ENCODE measurements at places on chromosomes 1 and 21.

DNA sequence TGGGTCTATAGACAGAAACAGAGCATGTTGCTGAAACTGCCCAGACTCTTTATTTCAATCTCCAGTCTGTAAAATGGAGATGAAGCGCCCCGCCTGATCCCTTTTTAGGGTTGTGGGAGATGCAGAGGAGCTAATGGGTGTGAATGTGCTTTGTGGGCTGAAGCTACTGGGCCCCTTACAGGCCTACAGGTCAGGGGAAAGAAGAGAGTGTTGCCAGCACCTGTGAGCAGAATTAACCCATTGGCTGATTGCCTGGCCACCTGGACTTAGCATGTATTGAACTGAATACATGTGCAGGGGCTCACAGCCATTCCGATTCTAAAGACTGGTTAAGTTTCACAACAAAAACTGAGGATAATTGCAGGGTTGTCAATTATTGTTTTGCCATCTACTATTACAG is 13.9 kb upstream of the ATF3 start:
- no peak for DNase-seq

DNA sequence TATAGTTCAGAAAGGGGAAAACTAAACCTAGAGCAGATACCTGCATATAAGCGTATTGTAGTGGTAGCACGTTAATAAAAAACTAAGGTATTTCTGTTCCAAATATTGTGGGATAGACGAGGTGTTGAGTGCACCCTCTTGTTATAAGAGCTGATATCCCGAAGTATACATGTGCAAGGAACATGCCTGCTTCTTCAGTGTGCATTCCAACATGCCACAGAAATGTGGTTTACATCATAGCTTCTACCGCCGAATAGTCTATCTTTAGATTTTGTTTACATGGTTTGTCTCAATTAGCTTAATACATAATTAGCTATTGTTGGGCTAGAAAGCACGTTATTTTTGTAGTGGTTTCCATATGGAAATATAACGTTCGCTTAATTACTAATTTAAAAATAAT is 2.2 kb downstream of the CHRM3 start:
- no peak for DNase-seq

DNA sequence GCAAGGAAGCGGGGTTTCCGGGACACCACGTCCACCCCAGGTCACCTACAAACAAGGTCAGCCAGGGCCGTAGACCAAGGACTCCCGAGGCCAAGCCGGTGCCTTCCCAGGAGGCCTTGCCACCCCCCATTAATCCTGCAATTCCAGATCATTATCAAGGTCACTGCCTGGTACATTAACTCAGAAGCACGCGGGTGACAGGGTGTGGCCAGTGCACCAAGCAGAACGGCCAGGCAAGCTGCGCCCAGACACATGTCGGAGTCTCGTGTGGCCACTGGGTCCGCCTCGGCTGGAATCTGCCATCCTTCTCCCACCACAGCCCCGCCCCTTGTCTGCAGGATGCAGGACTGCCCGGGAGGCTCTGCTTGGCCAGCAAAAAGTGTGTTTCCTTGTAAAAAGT is 144.7 kb downstream of the PRDM16 start:
- DNase-seq, result no peak

- no peak for DNase-seq
Observed at GRCh38 chr1:27391511-27392095, 819 bp upstream of the GPR3 start.

DNA sequence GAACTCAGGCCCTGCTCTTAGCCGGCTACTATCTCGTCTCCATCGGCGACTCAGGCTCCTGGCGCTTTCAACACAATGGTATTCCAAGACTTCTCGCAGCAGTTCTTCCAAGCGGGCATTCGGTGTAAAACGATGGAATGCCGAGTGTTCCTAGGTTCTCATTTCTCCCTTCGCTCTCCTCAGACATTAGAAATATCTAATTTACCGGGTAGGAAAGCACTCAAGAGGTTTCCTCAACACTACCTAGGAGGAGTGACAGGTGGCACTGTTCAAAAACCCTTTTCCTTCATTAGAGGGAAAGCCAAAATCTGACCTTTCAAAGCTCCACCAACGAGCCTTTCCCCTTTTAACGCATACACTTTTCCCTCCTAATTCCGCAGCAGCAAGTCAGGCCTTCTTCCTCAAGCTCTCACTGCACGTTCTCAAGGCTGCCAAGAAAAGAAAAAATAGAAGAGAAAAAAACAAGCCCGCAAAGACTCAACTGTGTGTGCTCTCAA is 601 bp downstream of the UBE2G2 start:
- DNase-seq, result no peak

DNA sequence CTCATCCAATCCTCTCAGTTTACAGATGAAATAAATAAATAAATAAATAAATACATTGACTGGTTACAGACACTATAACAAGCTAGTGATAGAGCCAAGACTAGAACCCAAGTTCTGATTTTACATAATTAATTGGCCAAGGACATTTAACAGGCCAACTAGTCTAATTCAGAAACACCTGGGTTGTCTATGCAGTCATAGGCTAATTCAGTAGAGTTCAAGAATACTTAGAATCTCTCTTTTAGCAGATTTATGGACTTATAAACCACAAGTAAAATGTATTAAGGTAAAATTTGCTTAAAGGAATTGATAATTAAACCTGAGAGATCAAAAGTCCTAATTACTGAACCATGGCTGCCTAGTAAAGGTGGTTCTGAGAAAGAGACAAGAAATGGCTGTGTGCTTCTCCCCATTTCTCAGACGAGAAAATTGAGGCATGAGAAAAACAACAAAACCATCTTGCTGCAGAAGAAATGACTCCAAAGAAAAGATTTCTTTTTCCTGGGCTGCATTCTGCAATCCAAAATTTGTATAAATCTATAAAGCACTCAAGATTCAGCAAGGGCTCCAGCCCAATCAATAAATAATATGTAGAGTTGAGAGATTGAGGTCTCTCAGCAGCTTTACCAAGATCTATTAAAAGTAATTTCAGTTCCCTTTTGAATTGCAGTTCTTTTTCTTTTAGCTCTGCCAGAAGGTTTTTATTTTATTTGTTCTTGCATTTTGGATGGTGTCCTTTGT is 98.3 kb downstream of the DUSP10 start:
- no peak for DNase-seq

GRCh38 chr1:28050776-28051175 is 37.6 kb downstream of the EYA3 start:
- DNase-seq, result no peak

- no peak for DNase-seq
Observed at GRCh38 chr1:99627615-99628014, 18.3 kb upstream of the PALMD start.

- peak; percentile 32 for DNase-seq
Observed at GRCh38 chr1:206736878-206737728, 33.5 kb upstream of the IL19 start.

GRCh38 chr1:12433323-12434053 is 184.5 kb downstream of the DHRS3 start:
- DNase-seq, result no peak

DNA sequence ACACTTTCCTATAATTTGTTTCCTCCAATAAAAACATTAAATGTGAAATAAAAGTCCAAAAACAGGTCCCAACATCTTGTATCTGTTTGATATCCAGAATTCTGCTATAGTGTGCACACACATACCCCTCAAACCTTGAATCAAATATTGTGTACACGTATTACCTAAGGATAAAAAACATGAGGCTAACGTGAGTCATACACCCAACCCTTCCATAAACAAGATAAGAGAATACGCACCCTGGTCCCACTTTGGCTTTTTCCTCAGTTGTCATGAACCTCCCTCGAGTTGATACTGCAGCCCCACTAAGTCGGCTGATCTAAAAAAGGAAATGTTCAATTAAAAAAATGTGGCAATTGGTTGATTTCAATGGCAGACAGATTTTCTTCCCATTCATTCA is 5.2 kb downstream of the KHDC4 start:
- DNase-seq, result no peak

GRCh38 chr1:163013826-163014600 is 55.1 kb upstream of the RGS4 start:
- DNase-seq, result no peak

- DNase-seq, result no peak
Observed at GRCh38 chr21:32521736-32522355, 63.5 kb downstream of the TCP10L start.

DNA sequence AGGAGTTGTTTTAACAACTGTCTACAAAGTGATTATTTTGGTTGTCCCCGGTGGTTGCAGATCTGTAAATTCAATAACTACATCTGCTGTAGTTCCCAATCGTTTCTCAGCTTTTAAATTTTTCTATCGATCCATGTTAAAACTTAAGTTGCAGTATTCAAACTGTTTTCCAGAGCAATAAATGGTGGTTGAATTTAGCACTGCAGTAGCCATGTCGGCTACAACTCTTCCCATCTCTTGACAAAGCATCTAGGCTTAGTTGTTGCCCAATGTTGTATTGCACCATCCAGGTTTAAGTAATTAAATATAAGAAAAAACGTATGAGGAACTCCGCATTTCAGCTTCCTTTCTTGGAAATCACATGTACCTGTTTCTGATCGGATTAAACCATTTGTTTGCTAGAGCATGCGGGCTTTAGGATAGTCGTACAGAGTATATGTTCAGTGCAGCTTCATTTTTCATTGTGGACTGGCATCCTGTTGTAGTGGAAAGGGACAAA is 996 bp downstream of the CNIH4 start:
- no peak for DNase-seq

GRCh38 chr1:115879977-115880376 is 39.1 kb upstream of the NHLH2 start:
- DNase-seq, result no peak

DNA sequence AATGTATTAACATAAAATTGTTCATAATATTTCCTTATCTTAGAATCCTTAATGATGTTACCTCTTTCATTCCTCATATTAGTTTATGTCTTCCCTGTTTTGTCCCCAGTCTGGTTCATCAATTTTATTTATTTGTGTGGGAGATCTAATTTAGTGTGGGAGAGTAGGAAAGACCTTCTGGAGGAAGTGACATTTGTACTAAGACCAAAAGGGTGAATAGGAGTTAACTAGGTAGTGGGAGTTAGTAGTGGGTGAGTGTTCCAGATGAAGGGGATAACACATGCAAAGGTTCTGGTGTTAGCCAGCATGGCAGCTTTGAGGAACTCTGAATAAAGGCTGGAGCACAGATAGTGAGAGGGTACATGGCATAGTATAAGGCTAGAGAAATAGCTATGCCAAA is 21.4 kb downstream of the RASAL2 start:
- DNase-seq, result no peak

DNA sequence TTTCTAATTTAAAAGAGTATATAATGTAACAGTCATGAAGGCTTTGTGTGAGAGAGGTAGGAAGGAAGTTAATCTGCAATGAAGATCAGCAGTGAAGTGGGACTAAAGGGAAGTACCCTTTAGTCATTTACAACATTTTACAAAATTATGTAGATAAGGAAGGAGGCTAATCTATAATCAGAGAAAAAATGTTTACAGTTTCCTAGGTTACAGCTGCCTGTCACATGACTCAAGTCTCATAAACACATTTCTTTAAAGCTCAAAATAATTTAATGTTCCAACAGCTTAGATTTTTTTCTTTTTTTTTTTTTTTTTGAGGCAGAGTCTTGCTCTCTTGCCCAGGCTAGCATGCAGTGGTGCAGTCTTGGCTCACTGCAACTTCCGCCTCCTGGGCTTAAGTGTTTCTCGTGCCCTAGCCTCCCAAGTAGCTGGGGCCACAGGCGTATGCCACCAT is 26.2 kb upstream of the CAP1 start:
- no peak for DNase-seq

DNA sequence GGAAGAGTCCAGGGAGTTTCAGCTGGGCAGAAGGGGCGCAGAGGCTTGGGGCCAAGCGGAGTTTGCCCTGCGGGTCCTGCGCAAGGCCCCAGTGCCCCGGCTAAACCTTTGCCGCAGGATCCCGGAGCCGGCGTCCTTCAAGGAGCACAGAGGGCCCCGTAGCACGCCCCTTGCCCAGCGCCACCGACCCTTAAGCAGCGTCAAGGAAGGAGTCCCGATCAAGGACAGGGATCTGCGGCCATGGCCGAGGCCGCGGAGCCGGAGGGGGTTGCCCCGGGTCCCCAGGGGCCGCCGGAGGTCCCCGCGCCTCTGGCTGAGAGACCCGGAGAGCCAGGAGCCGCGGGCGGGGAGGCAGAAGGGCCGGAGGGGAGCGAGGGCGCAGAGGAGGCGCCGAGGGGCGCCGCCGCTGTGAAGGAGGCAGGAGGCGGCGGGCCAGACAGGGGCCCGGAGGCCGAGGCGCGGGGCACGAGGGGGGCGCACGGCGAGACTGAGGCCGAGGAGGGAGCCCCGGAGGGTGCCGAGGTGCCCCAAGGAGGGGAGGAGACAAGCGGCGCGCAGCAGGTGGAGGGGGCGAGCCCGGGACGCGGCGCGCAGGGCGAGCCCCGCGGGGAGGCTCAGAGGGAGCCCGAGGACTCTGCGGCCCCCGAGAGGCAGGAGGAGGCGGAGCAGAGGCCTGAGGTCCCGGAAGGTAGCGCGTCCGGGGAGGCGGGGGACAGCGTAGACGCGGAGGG is 520 bp downstream of the CLIC6 start:
- no peak for DNase-seq

DNA sequence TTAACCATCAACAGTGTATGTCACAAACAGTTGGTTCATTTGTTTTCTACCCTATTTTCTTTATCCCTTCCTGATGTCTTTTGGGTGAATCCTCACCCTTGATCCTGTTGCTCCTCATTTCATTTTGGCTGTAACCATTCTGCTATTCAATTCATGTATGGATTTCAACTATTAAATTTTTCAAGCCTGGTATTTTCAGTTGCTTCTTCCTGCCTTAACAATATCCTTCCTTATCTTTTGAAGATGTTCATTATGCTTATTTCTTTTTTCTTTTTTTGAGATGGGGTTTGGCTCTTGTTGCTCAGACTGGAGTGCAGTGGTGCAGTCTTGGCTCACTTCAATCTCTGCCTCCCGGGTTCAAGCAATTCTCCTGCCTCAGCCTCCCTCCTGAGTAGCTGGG is 2.8 kb upstream of the RNU5D-1 start:
- DNase-seq, result no peak

DNA sequence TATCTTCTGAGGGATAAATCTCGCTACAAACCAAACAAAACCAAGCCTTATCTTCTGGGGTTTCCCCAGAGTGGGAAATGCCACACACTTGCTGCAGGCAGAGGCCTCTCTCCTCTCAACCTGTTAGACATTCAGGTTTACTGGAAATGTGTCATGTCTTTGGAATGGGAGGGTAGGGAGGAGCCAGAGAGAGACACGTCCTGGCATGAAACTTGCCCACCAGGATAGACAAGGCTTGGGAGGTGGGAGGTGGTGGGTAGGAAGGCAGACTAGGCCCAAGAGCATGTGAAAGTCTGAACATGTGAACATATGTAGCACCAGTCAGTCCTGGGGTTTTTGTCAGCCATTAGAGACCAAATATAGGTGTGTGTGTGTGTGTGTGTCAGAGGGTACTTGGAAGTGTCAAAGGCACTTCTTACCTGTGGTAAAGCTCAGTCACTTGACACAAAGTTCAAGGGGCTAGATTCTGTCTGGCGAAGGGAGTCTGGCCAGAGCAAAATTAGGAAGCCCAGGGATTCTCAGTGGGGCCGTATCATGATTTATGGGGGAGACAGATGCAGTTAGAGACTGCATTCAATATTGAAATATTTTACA is 32.4 kb upstream of the PIGC start:
- DNase-seq, result no peak

- DNase-seq, result no peak
Observed at GRCh38 chr1:145858238-145858900, 512 bp downstream of the PIAS3 start.
